ENCODE measurements at places on chromosomes 11 and 22.

- no peak for DNase-seq
These were observed 38.1 kb upstream of the OPCML start for GRCh38 chr11:133570376-133570775.

DNA sequence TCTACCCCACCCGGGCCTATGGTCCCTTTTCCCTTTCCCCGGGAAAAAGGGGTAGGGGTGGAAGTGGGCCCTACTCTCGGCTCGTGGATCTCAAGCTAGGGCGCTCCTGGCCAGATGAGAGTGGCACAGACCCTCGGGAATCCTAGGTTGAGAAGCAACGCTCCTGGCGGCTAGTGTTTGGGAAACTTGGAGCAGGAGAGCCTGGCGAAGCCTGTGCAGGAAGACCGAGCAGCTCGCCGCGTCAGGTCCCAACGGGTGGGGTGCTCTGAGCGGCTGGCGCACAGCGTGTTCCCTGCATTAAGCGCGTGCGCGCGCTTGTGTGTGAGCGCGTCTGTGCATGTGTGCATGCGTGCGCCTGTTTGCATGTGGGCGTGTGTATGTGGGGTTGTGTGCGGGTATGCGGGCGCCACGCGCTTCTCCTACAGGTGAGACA is 7.1 kb upstream of the FLI1 start:
- no peak for DNase-seq

DNA sequence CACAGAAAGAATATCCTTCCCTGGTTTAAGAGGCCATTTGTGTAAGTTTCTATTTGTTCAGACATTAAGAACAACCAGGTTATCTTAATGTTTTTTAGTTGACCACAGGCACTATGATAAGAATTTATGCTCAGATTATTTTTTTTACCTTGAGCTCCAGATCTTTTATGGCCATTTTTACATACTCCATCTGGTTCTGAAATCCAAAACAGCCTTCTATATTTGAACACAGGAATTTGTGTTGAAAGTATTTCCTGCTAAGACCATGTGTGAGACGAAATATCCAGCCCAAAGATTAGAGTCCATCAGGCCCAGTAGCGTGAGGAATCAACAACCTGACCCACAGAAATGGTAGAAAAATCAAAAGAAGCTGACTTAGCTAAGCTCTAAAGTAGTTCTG is 569.9 kb upstream of the FAT3 start:
- DNase-seq = no peak

- DNase-seq = peak; percentile 67
These were observed 12.8 kb downstream of the BRSK2 start for GRCh38 chr11:1402355-1403077.

DNA sequence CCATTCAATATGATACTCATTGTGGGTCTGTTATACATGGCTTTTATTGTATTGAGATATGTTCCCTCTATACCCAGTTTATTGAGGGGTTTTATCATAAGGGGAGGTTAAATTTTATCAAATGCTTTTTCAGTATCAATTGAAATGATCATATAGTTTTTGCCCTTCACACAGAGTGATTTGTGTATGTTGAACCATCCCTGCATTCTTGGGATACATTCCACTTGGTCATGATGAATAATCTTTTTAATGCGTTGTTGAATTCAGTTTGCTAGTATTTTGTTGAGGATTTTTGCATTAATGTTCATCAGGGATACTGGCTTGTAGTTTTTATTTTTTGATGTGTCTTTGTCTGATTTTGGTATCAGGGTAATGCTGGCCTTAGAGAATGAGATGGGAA is 98.0 kb downstream of the ATG16L2 start:
- DNase-seq = no peak

GRCh38 chr11:59542142-59542810 is 30.9 kb downstream of the OR4D9 start:
- DNase-seq = no peak

GRCh38 chr11:10457901-10458300 is 2.8 kb downstream of the AMPD3 start:
- DNase-seq = no peak

DNA sequence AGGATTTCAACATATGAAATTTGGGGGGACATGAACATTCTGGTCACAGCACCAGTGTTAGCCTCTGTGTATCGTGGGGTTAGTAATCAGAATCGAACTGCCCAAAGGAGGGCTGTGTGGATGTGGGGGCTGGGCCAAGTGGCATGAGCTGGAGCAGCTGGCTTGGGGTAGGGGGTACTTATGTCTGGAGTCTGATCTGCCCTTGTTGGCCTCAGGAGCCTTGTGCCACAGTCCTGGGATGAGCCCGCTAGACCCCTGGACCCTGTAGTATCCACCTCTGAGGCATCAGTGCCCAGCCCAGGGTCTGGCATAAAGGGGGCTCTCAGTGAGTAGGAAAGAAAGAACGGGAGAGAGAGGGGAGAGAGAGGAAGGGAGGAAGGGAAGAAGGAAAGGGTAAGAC is 67.3 kb downstream of the LRRC32 start:
- no peak for DNase-seq

- no peak for DNase-seq
These were observed 316.8 kb upstream of the MPPED2 start for GRCh38 chr11:30902929-30903328.

GRCh38 chr11:86180423-86180822 is 64.1 kb upstream of the EED start:
- no peak for DNase-seq

DNA sequence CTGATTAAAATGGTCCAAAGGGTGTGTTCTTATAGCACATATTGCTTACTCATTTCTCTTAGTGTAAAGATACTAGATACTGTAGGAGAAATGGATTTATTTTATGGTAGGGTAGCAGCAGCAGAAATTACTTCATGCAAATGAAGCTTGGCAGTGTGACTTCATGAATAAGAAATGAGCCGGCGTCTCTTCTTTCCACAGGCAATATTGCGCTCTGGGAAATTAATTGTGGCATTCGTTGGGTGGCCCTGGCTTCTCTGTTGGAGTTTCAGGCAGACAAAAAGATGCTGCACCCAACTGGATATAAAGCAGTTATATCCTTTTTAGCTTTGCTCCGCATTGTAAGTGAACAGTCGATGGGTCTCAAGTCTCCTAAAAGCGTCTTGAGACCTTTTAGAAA is 211.0 kb upstream of the NAV2 start:
- no peak for DNase-seq

- peak; percentile 80 for DNase-seq
These were observed at the start of gene CNIH2 for GRCh38 chr11:66277471-66278362. Gene CNIH2 (plus strand): TSS chr11:66278175. CDS start chr11:66278457, 282 bp downstream.

GRCh38 chr11:132496341-132496740 is 1036.0 kb downstream of the OPCML start:
- no peak for DNase-seq

DNA sequence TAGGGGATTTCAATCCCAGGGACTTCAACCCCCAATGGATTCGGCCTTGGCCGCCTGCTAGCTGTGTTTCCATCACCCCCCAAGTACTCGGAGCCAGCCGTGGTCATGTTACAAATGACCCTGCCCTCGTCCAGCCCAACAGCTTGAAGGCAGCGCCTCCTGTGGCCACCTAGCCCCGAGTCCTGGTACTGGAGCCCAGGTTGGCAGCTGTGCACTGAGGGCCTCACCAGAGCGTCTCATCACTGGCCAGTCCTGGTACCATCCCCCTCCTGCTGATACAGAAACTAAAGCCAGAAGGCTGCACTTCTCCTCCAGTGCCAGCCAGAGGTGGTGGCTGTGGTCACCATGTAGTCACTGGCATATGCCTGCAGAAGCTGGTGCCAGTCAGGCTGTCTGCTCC is 44.9 kb upstream of the FADD start:
- peak; percentile 52 for DNase-seq

DNA sequence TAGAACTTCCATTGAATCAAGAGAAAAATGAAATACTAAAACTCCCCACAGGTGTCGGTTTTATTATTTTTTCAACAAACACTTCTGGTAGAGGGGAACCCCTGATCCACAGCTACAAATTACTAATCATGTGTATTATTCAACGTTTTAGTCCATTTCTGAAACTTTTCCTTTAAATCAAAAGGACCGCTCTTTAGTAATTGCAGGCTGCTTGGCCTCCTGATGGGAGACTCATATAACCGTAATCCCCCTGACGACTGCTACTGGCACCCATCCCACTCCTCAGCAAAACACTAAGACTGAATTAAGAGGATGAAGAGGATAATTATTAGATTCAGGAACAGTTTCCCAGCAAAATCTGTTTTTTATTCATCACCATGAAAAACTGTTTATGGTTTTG is 46.4 kb downstream of the PAX6 start:
- DNase-seq = no peak

GRCh38 chr22:37632174-37633088 is 7.0 kb upstream of the SH3BP1 start:
- peak; percentile 61 for DNase-seq

- no peak for DNase-seq
These were observed 18.0 kb downstream of the TOLLIP start for GRCh38 chr11:1291295-1292017.

DNA sequence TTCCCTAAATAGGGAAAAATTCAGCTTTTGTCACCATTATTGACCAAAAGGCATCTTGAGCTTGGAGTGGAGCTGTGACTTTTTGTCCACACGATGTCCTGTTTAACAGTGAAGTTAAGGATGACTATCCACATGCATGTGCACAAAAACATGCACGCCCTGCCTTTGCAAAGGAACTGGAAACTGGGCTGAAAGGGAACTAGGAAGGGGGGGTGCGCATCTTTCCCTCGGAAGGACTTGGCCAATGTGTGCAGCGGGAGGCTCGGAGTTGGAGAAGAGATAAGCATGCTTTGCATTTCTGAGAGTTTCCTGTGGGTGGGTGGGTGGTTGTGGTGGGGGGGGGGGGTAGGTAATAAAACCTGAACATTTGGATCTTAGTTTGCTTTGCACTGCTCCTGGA is 411 bp upstream of the KIRREL3 start:
- DNase-seq = no peak

GRCh38 chr11:65425971-65426838 is 3.6 kb downstream of the NEAT1 start:
- peak; percentile 90 for DNase-seq

DNA sequence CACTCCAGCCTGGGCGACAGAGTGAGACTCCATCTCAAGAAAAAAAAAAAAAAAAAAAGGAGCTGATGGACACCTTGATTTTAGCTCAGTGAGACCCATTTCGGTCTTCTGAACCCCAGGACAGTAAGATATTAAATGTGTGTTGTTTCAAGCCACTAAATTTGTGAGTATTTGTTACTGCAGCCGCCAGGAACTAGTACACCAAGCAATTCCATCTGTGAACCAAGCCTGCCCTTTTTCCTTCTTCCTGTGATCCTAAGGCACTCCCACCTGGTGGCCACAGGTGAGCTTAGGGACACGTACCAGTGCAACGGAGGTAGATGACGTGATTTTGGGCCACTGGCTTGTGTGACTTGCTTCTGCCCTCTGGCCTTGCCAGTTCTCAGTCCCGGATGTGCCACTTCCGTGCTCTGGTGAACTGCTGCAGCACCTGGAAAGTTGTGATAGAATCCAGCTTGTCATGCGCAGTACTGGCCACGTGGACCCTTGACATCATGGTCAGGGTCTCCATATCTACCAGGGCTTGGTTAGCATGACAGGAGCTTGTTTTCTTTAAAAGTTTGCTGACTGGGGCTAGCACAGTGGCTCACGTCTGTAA is 19.6 kb upstream of the ATXN10 start:
- DNase-seq = no peak

- no peak for DNase-seq
These were observed 262.8 kb downstream of the BRD1 start for GRCh38 chr22:49564666-49565515.

- no peak for DNase-seq
These were observed 37.6 kb downstream of the CNTF start for GRCh38 chr11:58659910-58660570.

- peak; percentile 69 for DNase-seq
These were observed 1.8 kb downstream of the CELF1 start for GRCh38 chr11:47551086-47551485.

DNA sequence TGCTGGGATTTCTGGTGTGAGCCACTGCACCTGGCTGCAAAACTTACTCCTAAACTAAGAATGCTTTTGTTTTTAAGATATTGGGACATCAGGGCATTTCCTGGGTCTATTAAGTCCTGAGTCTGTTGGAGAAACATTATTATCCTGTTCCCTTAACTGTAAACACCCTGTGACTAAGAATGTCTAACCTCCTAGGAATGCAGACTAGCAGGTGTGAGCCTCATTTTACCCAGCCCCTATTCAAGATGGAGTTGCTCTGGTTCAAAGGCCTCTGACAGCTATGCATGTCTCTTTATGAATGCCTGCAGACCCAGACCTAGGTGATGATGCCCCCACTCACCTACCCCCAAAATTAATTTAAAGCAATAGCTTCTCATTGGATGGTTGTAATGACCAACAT is 46.2 kb downstream of the DEPDC5 start:
- DNase-seq = no peak

DNA sequence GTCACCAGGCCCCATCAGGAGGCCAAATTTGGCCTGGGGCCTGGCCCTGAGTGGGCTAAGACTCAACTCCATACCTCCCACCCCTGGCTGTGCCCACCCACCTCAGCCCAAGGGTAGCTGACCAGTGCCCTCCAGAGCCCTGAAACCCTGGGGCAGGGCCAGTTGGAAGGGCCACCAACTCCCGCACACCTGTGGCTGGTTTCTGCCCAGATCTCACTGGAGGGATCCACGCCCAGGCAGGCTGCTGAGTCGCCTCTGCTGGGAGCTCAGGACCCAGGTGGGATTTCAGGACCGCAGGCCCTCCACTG is 8.9 kb upstream of the PIM3 start:
- DNase-seq = no peak

- no peak for DNase-seq
These were observed 143.5 kb downstream of the MIAT start for GRCh38 chr22:26800858-26801257.

DNA sequence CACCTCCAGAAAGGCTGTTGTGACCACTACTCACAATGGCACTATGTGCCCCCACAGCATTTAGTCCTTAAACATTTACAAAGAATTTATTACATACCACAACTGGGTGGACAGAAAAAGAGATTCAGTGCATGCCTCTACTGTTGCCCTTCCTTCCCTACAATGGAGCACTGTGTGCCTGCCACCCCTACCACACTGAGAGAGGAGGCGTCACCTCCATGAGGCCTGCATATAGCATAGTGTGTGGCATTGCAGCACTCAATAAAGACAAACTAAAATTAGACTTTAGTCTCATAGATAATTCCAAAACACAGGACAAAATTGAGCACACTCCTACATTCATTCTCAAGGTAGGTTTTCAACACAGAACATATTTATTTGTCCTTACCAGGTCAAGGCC is 25.8 kb downstream of the THAP12 start:
- no peak for DNase-seq

Measured in Karpas-422 (cell line).